NCI-H82 (cell line): ENCODE measurements at places on chromosomes 16 and 17.

GRCh38 chr17:7922845-7923628 lies 6.6 kb downstream of the KCNAB3 start:
- no peak for DNase-seq

GRCh38 chr17:1267471-1267943 lies 2.7 kb upstream of the BHLHA9 start:
- no peak for DNase-seq

DNA sequence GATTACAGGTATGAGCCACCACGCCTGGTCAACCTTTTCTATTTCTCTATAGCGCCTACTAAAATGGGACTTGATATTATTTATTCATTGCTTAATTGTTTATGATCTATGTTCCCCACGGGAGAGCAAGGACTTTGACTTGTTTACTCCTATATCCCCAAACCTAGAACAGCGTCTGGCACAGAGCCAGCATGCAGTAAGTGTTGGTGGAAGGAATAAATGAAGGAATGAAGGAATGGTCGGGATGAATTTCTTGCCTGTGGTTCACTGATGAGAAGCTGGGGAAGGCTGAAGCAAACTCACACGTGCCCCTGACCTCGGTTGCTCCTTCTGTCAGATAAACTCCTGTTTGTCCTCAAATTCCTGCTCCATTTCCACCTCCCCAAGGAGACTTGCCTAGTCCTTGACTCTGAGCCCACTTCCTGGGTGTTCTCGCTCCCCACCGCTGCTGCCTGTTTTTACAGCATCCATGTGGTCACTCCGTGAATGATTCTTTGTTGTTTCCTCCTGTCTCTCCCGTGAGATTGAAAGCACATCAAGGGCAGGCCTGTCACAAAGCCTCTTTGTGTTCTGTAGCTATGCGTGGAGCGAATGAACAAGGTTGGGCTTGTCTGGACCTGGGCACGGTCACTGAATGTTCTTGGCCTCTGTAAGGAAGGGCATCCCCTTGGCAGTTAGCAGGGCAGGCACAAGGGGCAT lies 17.3 kb downstream of the C17orf100 start:
- no peak for DNase-seq

- no peak for DNase-seq
Measured at GRCh38 chr17:6104956-6105648, 34.9 kb downstream of the WSCD1 start.

GRCh38 chr16:76464955-76465620 lies 187.9 kb downstream of the CNTNAP4 start:
- no peak for DNase-seq

DNA sequence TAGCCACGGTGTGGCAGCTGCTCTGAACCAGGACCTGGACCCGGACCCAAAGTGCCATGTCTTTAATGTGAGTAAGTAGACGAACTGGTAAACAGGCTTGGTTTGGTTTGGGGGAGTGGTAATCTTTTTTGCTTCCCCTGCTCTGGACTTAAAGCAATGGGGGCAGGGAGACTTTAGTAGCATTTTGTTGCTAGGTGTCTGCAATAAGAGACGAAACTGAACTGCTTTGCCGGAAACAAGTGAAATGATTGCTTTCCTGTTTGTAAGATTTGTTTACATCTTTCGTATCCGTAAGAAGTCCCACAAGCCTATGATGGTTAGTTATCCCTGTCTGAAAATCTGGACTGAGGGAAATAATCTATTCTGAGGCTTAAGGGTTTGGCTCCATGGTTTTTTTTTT lies 21.5 kb downstream of the PRCD start:
- DNase-seq, result no peak

DNA sequence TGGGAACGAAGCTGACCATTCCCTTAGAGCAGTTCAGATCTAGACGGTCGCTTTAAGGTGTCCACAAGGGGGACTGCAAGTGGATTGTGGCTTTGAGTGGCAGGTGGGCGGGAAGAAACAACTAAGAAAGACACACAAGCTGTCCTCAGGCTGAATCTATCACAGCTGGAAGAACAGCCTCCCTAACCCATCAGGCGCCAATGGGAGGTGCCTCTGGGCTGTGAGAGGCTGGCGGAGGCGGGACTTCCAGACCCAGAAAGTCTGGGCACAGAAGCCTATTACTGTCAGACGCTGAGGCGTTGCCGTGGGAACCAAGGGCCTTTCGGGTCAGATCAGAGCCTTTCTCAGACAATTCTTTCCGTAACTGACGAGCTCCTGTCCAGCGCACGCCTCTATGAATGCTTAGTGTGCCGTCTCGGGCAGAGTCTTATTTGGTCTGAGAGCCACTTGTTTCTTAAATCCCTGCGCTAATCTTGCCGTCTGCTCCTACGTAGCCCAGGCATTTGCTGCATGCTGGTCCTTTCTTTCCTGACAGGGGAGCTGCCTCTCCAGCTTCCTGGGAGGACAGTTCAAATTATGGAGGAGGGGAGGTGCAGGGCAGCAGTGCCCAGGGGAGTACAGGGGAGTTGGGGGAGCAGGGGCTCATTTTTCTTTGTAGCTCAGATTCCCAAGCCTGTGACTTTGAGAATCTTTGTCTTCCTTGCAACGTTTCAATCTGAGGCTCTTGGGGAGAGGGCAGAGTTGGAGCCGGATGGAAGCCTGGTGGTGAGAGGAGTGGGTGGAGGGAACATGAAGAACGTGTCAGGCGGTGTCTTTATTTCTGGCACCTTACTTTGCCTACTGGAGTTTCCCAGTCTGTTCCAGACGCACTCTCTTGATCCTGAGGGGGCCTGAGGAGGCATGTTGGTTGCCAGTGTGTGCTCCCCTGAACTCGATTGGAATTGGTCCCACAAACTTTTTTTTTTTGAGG lies 618.7 kb downstream of the KCNJ18 start:
- DNase-seq, result peak; percentile 85

DNA sequence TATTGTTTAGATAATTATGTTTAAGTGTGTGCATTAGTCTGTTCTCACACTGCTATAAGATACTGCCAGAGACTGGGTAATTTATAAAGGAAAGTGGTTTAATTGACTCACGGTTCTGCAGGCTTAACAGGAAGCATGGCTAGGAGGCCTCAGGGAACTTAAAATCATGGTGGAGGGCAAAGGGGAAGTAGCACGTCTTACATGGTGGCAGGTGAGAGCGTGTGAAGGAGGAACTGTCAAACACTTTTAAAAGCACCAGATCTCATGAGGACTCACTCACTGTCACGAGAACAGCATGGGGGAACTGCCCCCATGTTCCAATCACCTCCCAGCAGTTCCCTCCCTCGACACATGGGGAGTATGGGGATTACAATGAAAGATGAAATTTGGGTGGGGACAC lies 203.5 kb upstream of the GOT2 start:
- no peak for DNase-seq

GRCh38 chr17:8120520-8121406 lies 2.4 kb upstream of the ALOXE3 start:
- peak; percentile 97 for DNase-seq

DNA sequence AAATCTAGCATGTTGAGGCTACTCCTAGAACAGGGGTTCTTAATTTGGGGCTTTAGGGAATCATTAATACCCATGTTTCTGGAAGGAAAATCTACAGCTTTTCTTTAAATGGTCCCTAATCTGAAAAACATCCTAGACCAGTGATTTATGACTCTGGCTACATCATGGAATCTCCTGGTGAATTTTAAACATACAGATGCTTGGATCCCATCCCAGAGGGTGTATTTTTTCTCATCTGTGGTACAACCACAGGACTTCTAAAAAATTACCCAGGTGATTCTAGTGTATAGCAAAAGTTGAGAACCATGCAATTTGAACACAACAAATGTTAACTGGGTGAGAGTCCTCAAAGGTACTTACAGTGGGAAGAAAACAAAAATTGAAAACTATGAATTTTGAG lies 41.5 kb downstream of the KANSL1 start:
- DNase-seq, result no peak

- peak; percentile 50 for DNase-seq
Measured at GRCh38 chr16:66133643-66134338, 232.7 kb upstream of the CDH5 start.

- no peak for DNase-seq
Measured at GRCh38 chr16:4091240-4092012, 24.8 kb downstream of the ADCY9 start.

DNA sequence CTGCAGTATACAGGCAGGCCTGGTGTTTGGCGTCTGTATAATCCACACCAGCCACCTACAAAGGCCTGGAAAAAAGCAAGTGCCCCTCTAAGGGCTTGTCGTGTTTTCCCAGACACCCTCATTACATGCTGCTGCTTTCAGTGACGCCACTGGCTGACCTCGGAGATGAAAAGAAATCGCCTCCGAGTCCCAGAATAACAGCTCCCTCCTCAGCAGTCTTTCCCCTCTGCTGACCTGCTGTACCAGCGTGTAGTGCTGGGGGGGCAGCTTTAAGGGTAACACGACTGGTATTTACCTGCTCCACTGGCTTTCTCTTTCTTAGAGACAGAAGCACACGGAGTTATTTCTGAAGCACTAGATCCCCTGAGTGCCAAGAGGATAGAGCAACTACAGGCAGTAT lies 296.8 kb downstream of the GRIN2A start:
- DNase-seq, result no peak

DNA sequence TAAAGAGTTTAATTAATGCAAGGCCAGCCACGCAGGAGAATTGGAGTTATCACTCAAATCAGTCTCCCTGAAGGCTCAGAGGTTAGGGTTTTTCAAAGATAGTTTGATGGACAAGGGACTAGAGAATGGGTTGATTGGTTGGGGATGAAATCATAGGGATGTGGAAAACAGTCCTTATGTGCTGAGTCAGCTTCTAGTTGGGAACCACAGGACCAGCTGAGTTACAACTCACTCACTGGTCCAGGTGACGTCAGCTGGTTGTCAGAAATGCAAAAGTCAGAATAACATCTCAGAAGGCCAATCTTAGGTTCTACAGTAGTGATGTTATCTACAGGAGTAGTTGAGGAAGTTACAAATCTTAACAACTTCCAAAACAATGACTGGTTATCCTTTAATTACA lies 47.6 kb downstream of the CPD start:
- no peak for DNase-seq

GRCh38 chr16:4660454-4661007 lies 32.8 kb upstream of the NUDT16L1 start:
- DNase-seq, result no peak

DNA sequence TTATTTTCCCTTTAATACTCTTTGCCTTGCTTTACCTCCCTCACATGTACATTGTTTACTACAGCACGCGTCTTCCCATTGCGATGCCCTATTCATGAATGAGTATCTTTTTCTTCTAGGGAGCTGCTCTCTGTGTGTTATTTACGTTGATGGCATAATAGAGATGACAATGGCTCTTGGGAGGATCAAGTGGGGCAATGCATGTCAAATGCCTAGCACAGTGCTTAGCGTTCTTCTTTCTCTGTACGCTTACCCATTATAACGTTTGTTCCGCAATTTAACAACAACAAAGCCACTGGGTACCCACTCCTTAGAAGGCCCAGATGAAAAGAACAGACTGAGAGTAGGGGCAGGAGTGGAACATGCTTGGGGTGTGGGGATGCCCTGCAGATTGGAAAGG lies 271.6 kb upstream of the TNRC6C start:
- no peak for DNase-seq

- no peak for DNase-seq
Measured at GRCh38 chr16:19396555-19397011, 21.1 kb upstream of the TMC5 start.

DNA sequence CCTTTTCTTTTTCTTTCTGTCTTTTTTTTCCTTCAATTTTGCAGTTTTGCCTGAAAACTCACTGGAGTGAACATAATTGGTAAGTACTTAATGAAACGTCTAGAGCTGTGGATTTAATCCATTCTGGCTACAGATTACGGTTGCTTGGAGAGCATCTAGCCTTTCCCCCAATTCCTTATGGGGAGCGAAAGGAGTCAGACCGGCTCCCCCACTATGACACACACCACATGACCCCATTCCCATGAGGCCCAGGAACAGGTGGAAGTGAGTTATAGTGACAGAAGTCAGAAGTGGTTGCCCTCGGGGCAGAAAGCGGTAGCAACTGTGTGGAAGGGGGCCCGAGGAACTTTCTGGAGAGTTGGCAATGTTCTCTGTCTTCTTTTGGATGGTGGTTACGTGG lies 41.2 kb downstream of the EMP2 start:
- no peak for DNase-seq

- peak; percentile 92 for DNase-seq
Measured at GRCh38 chr16:77234611-77235010, 35.4 kb downstream of the SYCE1L start.

DNA sequence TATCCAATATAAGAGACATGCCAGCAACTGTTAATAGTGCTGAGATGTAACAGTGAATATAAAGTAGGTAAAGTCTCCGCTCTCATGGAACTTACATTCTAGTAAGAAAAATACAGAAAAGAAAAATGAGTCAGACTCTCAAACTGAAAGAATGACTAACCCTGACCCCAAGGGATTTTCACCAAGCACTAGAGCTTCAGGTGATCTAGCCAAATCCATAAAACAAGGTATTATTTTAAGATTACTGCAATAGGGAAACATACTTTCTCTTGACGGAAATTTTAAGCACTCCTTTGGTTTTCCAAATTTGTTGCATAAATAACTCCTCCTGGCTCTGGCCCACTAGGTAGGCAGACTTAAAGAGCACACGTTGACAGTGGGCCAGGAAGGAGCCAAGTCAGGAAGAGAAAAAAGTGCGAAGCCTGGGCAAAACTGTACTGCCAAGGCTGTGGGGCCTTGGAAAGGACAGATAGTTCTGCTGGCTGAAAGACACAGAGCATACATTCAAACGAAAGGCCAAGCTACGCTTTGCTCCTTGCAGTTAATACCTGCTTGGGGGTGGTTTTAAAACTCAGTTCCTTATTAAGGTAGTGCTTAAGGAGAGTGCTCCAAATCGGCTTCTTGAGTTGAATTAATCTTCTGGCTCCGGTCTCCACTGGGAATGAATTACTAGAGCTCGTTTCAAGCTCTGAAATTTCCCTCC lies 1.4 kb downstream of the GOT2 start:
- DNase-seq, result peak; percentile 59

- DNase-seq, result no peak
Measured at GRCh38 chr16:75029854-75030253, 31.0 kb downstream of the ZNRF1 start.

DNA sequence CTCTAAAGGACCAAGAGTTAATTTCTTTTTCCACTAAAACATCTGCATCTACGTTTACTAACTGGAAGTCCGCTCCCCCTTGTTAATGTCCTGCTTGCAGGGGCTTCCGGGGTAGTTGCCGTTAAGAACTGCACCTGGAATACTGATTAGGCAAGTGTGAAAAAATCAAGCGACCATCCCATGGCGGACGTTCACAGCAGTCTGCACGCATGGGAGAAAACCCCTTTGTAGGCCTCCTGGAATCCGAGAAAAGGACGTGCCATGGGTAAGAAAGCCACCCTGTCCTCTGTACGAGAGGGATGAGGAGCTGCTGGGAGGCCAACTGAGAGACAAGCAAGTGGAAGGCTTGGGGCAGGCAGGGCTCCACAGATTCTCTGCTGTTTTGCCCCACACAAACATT lies 14.9 kb downstream of the SNN start:
- no peak for DNase-seq

GRCh38 chr16:54720259-54720658 lies 210.4 kb upstream of the IRX5 start:
- DNase-seq, result no peak
